HAP-1 (cell line): ENCODE measurements at places on chromosomes 11 and 22.

DNA sequence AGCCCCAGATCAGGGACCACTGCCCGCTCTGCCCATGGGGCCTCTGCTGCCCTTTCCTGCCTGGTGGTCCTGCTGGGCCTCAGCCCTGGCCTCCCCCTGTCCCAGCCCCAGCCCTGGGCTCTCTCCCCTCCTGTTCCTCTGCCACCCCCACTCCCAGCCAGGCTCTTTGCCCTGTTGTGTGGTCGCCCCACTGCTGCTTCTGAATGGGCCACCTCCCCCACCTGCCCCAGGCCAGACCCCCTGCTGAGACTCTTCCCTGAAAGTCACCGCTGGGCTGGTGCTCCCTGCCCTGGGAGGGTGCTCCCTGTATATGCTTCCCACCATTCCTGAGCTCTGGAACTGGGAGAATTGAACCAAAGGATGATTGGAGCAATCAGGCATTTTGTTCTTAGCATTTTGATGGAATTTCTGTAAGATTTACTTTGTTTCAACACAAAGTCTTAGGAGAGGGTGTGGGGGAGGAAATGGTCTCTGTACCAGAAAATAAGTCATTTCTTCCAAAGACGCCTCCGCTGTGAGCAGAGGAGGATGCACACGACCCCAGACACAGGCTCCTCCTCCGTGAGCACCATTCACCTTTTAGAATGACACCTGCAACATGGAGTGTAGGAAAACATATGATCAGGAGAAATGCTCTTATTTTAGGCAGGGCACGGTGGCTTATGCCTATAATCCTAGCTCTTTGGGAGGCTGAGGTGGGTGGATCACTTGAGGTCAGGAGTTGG, 5.2 kb downstream of the APOBEC3B start:
- DNase-seq: no peak

DNA sequence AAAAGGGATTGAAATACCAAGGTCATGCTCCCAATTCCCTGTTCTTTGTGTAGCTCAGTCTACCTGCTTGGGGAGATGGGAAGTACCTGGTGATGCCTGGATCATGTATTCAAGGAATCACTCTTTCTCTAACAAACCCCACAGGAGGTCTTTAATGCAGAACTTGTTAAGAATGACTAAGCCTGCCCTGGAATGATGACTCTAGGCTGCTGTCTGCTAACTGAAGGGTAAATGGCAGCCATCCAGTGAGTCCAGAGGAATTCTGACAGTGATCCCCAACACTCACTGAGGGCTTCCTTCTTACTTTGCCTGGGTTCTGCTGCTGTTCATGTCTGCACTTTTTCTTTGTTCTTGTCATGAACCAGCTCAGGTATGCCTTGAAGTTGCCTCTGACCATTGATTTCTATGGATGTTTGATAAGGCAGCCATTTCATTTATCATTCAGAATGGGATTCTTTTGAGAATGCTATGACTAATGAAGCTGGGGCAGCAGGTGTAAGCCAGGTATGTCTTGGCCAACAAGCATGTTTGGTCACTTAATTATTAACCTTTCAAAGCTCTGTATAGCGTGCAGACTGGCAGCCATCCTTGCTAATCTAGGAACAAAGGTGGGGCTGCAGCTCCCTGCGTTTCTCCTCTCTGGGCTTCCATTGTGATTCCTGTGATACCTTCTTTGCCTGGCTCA, 11.4 kb downstream of the PRSS23 start:
- no peak for DNase-seq

- DNase-seq: peak; percentile 85
These were observed 12.3 kb upstream of the BID start for GRCh38 chr22:17786435-17787161.

- no peak for DNase-seq
These were observed 53.1 kb upstream of the B3GAT1 start for GRCh38 chr11:134464981-134465730.

- no peak for DNase-seq
These were observed 118.8 kb downstream of the RRAS2 start for GRCh38 chr11:14240221-14240620.

GRCh38 chr11:106156290-106156937, 79.0 kb downstream of the AASDHPPT start:
- DNase-seq: peak; percentile 28

DNA sequence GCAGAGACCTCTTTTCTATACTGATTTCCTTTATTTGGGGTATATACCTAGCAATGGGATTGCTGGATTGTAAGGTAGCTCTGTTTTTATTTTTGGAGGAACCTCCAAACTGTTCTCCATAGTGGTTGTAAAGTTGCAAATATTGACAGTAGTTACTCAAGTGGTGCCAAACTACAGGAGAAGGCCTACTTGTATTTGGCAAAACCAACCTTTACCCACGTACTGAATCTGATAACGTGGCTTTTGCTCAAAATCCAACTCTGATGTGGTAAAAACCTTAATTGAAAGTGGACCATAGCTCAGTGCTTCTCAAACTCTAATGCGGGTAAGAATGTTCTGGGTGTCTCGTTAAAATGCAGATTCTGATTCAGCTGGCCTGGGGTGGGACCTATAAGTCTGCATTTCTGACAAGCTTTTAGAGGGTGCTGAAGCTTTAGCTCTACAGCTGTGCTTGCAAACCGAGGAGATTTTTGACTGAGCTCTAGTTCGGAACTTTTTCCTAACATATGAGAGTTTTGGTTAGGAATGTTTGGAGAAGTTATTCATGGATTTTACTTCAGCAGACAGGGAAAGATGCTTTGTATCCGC, 69.8 kb downstream of the PACS1 start:
- no peak for DNase-seq

GRCh38 chr11:44884056-44884455, 66.6 kb downstream of the TP53I11 start:
- DNase-seq: no peak

GRCh38 chr11:71329786-71330185, 77.4 kb upstream of the SHANK2 start:
- no peak for DNase-seq

GRCh38 chr11:62622476-62623089, 797 bp upstream of the B3GAT3 start:
- DNase-seq: no peak

DNA sequence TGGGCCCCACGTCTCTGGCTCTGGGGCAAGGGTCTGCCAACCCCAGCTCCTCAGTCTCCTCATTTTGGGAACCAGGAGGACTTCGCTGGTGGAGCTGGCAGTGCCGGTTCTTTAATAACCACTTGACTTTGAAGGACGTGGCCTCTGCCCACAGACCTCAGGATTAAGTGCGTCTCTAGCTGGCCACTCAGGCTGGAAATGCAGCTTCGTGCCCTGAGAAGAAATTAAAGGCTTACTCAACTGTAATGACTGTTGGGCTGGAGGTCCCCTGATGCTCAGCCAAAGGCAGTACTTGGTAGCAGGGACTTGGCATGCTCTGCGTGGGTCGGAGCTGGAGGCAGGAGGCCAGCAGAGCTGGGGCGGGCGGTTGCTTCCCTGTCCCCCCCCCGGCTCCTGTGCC, 16.7 kb upstream of the PARVG start:
- no peak for DNase-seq

DNA sequence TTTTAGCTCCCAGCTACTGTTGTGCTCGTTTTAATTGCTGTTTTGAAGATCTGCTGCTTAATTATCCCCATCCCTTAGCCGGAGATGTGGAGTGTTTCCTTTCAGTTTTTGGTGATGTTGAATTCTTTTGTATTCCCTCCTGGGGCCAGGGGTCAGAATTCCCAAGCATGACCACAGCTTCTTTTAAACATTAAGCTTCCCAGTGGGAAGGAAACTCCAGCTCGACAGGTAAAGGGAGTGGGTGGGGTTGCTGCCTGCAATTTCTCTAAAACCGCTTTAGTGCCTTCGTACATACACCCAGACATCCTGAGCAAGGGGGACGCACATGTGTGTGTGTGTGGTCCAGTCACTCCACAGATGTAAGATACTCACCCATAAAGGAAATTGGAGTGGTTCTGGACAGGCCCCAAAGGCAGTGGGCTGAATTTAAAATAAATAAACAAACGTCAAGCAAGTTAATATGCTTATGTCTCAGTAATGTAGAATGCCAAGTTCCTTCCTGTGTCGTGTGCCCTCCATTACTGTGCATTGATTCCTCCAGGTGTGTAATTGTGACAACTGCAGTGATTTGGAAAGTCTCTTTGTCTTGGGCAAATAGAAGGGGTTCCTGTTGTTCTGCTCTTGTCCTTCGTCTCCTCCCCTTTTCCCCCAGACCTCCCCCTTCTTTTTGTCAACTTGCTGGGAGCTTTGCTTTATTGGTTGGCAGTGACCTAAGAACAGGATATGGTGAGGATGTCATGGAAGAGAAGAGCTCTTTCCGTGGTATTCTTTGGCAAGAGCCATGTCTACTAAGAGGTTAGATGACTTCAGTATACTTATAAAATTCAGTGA, 19.2 kb upstream of the ADSL start:
- no peak for DNase-seq

DNA sequence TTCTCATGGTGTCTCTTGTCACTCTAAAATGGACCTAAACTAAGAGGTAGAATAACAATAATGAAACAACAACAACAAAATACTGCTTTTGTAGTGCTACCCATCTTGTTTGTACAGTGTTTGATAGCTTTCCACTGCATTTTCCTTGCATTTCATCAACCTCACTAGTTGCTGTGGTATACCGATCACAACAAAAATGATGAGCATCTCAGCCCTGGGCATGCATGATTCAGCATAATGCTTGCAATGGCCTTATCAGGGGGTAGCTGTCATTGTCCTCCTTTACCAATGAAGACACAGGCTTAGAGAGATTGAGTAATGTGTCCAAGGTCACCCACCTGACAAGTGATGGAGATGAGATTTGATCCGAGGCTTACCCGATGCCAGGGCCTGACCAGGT, 682.5 kb downstream of the NTM start:
- no peak for DNase-seq

- DNase-seq: no peak
These were observed 106.0 kb downstream of the EFCAB6 start for GRCh38 chr22:43706151-43706550.

DNA sequence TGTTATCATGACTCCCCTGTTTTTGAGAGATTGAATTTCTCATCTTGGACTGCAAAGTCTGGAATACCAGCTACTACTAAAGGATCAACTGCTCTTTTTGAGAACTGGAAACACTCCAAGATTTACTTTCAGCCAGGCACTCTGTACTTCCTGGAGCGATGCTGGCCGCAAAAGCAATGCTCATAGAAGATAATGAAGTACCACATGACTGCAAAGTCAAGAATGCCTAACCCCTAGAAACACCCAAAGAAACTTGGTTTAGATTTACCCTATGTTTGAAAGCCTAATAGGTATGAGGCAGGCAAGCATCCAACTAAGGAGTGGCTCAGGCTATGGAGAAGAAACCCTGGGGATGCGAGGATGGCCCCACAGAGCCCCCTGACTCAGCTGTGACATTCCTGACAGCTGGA, 47.7 kb upstream of the ARHGAP20 start:
- no peak for DNase-seq

GRCh38 chr11:93895106-93895862, 44.9 kb upstream of the VSTM5 start:
- DNase-seq: peak; percentile 51

DNA sequence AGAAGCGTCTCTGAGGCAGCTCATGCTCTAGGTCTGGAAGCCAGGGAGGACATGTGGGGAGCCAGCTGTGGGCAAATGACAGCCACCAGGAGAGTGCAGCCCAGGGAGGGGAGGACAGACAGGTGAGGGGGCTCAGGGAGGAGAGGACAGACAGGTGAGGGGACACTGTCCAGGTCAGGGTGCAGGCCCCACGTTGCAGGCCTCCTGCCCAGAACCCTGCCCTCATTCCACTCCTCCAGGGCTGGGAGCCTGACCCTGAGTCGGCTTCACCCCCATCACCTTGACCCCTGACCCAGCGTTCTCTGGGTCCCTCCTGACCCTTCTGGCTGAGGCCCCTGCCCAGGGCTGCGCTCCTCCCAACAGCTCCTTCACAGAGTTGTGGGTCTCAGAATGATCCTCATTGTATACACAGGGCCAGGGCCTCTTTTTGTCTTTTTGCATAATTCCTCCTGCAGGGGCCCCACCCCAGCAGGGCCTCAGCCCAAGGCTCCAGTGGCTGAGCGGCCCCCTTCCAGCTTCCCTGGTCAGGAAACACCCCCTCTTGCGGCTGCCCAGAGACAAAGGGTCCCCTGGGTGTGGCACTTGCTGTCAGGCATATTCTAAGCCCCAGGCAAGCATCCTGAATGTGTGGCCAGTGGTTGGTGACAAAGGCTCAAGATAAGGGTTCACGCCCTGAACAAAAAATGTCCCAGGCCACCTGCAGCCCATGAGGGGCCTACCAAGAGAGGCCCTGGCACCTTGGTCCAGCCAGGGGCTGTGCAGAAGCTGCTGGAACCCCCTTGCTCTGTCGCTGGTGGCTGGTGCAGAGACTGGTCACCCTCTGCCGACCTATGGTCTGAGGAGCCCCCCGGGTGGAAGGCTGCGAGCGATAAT, 853.0 kb downstream of the BRD1 start:
- no peak for DNase-seq

GRCh38 chr22:46162285-46162684, 12.0 kb downstream of the PPARA start:
- no peak for DNase-seq

DNA sequence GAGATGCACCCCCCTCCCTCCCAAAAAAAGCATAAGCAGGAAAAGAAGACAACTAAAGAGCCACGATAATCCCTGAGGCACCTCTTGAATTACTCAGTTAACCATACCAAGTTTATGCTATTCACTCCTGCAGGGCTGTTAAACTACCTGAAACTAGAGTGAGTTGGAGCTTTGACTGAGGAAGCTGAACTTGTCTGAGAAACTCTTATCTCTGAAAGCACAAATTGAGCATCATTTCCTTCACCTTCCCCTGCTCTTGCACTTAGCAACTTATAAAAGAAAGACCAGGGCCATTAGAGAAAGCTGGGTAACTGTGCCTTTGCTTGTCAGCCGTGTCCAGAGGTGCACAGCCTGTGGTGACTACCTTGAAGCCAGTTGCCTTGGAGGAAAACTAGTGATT, 745.6 kb downstream of the NELL1 start:
- no peak for DNase-seq

DNA sequence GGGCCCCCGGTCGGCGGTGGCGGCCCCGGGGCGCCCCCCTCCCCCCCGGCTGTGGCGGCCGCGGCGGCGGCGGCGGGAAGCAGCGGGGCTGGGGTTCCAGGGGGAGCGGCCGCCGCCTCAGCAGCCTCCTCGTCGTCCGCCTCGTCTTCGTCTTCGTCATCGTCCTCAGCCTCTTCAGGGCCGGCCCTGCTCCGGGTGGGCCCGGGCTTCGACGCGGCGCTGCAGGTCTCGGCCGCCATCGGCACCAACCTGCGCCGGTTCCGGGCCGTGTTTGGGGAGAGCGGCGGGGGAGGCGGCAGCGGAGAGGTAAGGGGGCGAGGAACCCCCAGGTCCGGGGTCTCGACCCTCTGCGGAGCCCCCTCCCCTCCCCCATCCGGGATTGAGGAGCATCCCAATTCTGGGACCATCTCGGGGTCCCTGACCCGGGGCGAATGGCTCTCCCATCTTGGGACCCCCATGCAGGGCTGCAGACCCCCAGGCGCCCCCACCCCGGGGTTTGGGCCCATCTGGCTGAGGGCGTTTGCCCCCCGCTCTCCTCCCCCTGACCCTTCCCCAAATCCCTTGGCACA, 431 bp downstream of the KMT2A start:
- peak; percentile 45 for DNase-seq

GRCh38 chr22:45322873-45323525, 13.3 kb downstream of the FAM118A start:
- no peak for DNase-seq

- no peak for DNase-seq
These were observed 203.1 kb downstream of the TENM4 start for GRCh38 chr11:79237703-79238102.

GRCh38 chr11:125517116-125517770, 21.2 kb upstream of the FEZ1 start:
- DNase-seq: peak; percentile 94
